Sigmoid colon (tissue), 7 donors: ENCODE measurements at places on chromosomes 2 and 18. TPM values are rescaled to one million over a fixed set of nuclear protein-coding genes. Genes with fewer than 3 reads are reported as not detected.

GRCh38 chr2:98669675-98670074 is 61.3 kb downstream of the MGAT4A start:
- H3K27ac ChIP-seq, result no peak overlapping the region
- DNase-seq, result no peak
- H3K36me3 ChIP-seq, result no peaks in the 10 kb centered on the region
- no peaks in the 10 kb centered on the region for H3K4me1 ChIP-seq
- no peak overlapping the region for H3K4me3 ChIP-seq
- no peaks in the 10 kb centered on the region for H3K27me3 ChIP-seq

TACR1 gene
- 2.1 TPM for total RNA-seq

DNA sequence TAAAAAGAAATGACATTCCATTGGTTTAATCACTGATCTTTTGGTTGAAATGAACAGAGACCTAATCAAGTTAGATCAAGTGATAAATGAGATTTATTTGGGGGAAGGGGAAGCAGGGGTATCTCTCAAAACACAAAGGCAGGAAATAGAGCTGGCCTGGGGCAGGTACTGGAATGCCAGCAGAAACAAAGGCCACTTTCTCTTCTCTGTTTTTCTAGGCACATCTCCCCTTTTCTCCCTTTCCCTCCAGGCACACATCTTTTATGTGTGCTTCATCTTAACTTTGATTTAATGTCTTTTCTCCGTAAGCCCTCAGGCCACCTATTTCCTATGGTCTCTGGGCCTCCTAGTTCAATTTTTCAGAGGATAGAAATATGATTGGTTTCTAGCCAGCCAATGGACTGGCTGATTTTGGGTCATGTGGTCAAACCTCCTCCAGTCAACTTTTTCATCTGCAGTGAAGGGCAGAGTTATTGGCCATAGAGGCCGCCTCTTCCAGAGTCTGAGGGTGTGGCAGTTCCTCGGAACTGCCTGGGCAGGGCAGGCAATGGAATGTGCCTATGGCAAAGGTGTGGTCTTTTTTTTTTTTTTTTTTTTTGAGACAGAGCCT is 58.9 kb upstream of the FAM136A start:
- no peaks in the 10 kb centered on the region for H3K36me3 ChIP-seq
- H3K4me3 ChIP-seq, result no peak overlapping the region
- H3K4me1 ChIP-seq, result no peaks in the 10 kb centered on the region

MYO7B gene
- total RNA-seq, result 3.0 TPM

IL1RL1 gene
- 8.0 TPM for total RNA-seq
